Melanocyte of skin (primary cell): ENCODE measurements at places on chromosomes 3 and 15. TPM values are rescaled to one million over a fixed set of nuclear protein-coding genes. Genes with fewer than 3 reads are reported as not detected.

Gene MAGI1
- 0.62 and 2.7 TPM in 2 replicates for total RNA-seq

Gene FANCD2OS
- not detected in 2 replicates for total RNA-seq

Gene BCHE
- 26.6 and 46.3 TPM in 2 replicates for total RNA-seq

Gene TNK2
- 11.1 and 13.0 TPM in 2 replicates for total RNA-seq

Gene CFAP100
- not detected in 2 replicates for total RNA-seq

Gene RAB27A
- total RNA-seq: 106 and 210 TPM in 2 replicates

Gene LRRN1
- not detected in 2 replicates for total RNA-seq

Gene GASK1A
- 0.15 and 0.33 TPM in 2 replicates for total RNA-seq

Gene MUC13
- not detected in 2 replicates for total RNA-seq

Gene PIK3R4
- total RNA-seq: 52.0 TPM in 2 replicates

Gene TNNC1
- not detected in 2 replicates for total RNA-seq
